Stimulated activated naive CD8-positive, alpha-beta T cell treated with anti-CD3 and anti-CD28 coated beads, Interleukin-15, Interleukin-2, amounts not matched to agents 100 U/mL and 50 U/mL, for 24 hours (primary cell): ENCODE measurements at places on chromosomes 4 and X.
A peak's percentile ranks its signal among the peaks of the same experiment; 100 is the strongest.

GRCh38 chr4:76494243-76494642 is 59.2 kb downstream of the SHROOM3 start:
- no peak for DNase-seq

DNA sequence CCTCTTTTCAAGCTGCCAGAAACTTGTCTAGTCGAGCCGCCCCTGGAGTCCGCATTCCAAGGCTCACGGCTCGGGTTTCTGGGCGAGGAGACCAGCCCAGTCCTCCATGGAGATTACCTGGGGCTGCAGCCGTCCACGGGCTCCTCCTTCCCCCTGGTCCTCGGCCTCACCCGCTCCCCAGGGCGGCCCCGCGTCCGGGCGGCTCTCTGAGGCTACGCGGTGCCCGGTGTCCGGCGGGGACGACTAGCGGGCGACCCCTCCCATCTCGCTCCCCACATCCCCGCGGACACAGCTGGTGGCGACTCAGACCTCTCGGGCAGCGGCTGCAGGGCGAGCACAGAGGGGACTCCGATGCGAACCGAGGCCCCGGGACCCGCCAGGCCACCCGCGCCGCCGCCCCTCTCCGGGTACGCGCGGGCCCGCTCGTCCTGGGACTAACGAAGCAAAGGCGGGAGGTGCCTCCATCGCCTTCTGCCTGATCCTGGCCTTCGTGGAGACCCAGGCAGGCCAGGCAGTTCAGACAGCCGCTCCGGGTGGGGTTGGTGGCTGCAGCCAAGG is 159.4 kb downstream of the TRAM1L1 start:
- DNase-seq, result no peak

- no peak for DNase-seq
Measured at GRCh38 chr4:167003326-167003725, 231.0 kb downstream of the SPOCK3 start.

DNA sequence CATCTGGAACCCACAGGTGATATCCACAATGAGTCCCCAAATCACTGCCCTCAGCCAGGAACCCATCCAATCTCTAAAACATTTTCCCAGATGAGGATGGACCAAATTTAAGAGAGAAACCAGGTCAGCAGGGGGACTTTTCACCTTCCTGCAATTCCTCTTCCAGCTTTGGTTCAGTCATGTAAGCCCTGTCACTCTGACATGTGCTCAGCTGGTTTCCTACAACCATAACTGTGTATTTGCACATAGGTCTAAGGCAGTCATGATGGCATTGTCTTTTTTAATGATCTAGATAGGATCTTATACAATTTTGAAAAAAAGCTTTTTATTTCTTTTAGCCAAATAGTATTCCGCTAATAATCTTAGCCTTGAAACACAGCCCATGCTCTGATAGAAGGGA is 6.5 kb downstream of the CXXC4 start:
- DNase-seq, result no peak

GRCh38 chrX:13571136-13571535 is 1.7 kb downstream of the EGFL6 start:
- DNase-seq, result no peak

DNA sequence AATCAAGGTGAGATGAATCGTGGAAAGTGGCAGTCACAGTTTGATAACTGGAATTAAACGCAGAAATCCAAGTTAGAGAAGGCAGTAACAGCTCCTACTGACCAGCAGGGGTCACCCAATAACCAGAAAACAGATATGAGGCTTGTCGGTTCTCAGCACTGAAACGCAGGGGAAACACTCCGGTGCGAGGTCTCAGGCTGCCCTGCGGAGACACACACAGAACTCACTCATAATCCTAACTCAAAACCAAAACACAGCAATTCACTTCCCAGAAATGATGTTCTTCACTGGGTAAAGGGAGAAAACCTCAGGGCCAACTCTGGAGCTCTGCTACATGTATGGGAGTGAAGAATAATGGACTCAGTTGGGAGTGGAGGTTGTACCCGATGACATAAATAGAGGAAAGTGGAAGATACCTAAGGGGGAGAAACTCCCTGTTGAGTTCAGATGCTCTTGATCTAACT is 384.4 kb downstream of the RAPGEF2 start:
- DNase-seq, result peak; percentile 24

DNA sequence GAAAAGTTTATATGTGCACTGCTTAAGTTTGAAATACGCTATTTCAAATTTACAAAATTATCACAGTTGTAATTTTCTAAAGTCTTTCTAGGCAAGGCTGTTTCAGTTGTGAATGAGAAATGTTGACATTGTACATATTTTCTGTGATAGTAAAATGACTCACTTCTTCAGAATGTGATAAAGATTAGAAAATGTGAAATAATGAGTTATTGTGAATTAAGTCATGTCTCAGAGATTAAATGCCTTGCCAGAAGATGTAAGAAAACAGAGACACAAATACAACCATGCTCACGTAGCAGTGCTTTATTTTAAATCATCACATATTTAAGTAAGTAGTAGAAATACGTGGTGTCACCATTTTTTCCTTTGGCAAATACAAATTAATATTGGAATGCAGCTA is 768 bp downstream of the CLCN4 start:
- no peak for DNase-seq

- DNase-seq, result no peak
Measured at GRCh38 chr4:95272036-95272435, 276.7 kb downstream of the UNC5C start.

GRCh38 chr4:183909801-183910200 is 4.7 kb downstream of the STOX2 start:
- DNase-seq, result no peak
